ENCODE measurements at places on chromosomes 4 and X.

- no peak for DNase-seq
Observed at GRCh38 chrX:118513120-118513898, 17.7 kb downstream of the DOCK11 start.

- peak; percentile 7 for DNase-seq
Observed at GRCh38 chrX:130575831-130576389, 174.1 kb downstream of the RBMX2 start.

- no peak for DNase-seq
Observed at GRCh38 chrX:12844319-12844718, 22.6 kb upstream of the TLR7 start.

DNA sequence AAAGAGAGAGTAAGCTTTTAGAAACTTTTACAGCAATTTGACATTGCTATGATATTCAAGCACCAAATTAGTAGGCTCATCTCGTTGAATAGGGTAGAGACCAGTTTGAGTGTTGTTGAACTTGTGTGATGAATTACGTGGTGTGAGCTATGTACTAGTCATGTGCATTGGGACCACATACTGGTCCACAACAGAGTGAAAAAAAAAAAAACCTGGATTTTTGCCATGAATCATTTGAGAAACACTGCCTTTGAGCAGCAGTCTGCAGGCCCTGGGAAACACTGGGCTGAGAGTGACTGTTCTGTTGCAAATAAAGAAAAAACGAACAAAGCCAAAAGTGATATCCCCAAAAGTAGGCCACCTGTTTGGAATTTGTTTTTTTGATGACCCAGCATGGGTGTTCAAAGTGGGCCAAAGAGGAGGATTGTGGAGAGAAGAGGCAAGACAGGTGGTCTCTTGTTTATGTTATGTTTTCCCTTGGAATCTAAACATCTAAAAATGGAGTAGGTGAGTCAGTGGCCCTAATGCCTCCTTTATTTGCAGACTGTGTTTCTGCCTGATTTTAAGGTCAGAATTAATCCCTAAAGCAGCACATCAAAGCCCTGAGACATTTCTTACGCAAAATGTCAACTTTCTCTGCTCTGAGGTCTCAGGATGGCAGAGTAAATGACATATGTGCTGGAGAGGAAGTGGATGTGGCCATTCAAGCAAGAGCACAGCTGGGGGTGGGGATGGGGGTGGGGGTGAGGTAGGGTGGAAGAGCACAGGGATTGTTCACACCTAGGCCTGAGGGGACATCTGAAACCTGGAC lies 33.5 kb downstream of the TAF7L start:
- peak; percentile 4 for DNase-seq

GRCh38 chrX:113529426-113530013 lies 688.9 kb upstream of the AMOT start:
- no peak for DNase-seq

Measured in naive thymus-derived CD4-positive, alpha-beta T cell (primary cell).